Fibroblast of skin of right biceps (primary cell): ENCODE measurements at places on chromosomes 4 and X.
A peak's percentile ranks its signal among the peaks of the same experiment; 100 is the strongest.

DNA sequence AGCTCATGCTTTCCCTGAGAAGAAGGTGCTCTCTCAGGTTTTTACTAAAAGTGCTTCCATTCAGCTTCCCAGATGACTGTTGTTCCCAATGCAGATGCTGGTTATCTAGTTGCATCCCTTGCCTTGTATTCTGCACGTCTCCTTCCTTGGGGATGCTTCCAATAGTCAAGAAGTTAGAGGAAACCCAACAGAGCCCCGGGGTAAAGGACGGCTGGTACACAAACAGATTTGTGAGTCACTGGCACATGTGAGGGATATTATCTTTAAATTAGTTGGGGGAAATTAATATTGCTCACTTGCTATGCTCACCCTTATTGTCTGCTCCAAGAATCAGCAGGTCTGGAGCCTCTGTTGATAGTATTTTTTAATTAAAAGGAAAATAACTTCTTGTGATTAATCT, 465.2 kb upstream of the BOD1L1 start:
- DNase-seq, result no peak

- DNase-seq, result peak; percentile 63
These were observed 7.6 kb upstream of the TBC1D19 start for GRCh38 chr4:26576231-26576739.

- DNase-seq, result peak; percentile 64
These were observed 80.9 kb downstream of the CNGA2 start for GRCh38 chrX:151815398-151815797.

- DNase-seq, result no peak
These were observed 1826.3 kb upstream of the IGFBP7 start for GRCh38 chr4:58936436-58936835.

GRCh38 chr4:6710282-6710681, 617 bp upstream of the MRFAP1L1 start:
- DNase-seq, result no peak

DNA sequence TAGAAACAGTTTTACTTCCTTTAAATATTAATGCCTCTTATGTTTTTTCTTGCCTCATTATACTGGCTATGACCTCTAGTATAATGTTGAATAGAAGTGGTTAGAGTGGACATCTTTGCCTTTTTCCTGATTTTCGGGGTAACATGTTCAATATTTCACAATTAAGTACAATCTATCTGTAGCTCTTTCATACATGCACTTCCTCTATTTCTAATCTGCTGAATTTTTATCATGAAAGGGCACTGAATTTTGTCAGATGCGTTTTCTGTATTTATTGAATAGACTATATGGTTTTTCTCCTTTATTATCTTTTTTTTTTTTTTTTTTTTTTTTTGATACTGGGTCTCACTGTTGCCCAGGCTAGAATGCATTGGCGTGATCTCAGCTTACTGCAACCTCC, 29.0 kb downstream of the MECP2 start:
- DNase-seq, result no peak

- DNase-seq, result no peak
These were observed 880.5 kb upstream of the POU3F4 start for GRCh38 chrX:82627568-82627967.

- peak; percentile 78 for DNase-seq
These were observed at the start of gene TRIM61 for GRCh38 chr4:164977243-164978164. TRIM61 (minus strand) TSS chr4:164977657; CDS start chr4:164970002, 7,655 bp downstream.

DNA sequence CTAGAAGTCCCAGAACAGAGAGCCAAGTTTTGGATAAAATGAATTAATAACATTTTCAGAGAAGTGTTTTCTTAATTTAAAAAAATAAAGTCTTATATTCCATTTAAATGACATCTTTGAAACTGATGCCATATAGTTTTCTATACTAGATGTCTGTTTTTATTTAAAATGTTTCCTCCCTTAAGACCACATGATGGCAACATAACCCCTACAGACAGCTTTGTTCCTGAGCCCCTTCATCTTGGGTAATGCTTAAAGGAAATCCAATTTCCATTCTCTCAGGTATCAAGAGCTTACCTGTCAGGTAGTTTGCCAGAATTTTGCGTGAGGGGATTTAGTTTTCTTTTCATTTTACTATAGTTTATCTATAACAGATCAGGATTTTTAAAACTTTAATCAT, 181.4 kb upstream of the UGT8 start:
- no peak for DNase-seq

DNA sequence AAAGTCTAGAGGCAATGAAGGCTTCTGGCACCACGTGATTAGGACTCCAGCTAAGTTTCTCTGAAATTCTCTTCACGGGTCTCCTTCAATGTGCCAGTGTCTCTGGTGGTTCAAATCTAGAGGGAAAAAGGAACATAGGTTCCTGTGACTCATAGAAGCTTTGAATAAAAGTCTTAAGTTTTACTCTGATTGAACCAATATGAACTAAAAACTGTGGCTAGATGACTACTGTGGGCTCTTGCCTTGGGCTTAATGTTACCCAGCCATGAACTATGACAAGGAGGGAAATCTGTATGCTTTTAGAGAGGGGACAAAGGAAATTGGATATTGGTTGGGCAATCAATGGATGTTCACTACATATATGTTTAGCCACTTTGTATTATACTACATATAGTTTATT, 49.9 kb upstream of the TEX13D start:
- no peak for DNase-seq

GRCh38 chr4:144357975-144358374, 217.5 kb upstream of the GYPA start:
- no peak for DNase-seq

DNA sequence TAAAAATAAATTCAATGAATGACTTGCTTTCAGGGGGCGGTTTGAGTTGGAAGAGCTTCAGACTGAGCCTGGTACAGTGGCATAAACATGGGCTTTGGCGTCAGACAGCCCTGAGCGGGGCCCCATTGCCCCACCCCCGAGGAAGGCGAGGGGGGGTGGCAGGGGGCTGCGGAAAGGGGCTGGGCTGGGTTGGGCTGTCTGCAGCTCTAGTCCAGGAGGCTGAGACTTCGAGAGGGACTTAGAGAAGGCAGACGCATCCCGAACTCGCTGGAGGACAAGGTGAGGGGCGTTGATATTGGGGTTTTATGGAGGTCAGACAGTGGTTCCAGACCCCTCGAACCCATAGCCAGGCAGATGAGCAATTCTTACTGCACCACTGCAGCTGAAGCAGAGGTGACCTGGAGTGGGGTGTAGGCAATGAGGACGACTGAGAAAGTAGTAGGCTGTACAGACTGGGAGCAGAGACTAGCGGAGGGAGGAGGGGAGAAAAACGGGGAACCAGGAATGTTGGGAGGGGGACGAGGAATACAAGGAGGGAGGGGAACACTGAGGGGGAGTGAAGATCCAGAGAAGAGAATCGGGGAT, at the start of gene MAGED2:
Gene MAGED2 (plus strand): TSS at position 222 of the 585 bp plus-strand sequence. CDS start 1,587 bp downstream, outside the sequence.
- DNase-seq, result peak; percentile 41

DNA sequence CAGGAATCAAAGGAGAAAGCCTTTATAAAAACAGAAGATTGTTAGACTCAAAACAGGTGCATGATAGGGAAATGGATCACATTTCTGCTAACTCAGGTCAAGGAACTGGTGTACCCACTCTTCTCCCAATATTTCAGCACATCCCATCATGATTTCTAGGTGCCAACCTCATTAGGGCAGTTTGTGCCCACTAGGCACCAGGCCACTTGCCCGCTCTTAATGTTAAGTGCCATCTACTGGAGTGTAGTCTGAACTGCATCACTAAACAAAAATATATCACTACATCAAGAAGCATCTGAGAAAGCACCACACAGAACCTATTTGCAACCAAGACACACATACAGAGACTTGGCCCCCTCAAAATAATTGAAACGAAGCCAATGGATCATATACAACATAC, 140.4 kb upstream of the GRID2 start:
- no peak for DNase-seq

DNA sequence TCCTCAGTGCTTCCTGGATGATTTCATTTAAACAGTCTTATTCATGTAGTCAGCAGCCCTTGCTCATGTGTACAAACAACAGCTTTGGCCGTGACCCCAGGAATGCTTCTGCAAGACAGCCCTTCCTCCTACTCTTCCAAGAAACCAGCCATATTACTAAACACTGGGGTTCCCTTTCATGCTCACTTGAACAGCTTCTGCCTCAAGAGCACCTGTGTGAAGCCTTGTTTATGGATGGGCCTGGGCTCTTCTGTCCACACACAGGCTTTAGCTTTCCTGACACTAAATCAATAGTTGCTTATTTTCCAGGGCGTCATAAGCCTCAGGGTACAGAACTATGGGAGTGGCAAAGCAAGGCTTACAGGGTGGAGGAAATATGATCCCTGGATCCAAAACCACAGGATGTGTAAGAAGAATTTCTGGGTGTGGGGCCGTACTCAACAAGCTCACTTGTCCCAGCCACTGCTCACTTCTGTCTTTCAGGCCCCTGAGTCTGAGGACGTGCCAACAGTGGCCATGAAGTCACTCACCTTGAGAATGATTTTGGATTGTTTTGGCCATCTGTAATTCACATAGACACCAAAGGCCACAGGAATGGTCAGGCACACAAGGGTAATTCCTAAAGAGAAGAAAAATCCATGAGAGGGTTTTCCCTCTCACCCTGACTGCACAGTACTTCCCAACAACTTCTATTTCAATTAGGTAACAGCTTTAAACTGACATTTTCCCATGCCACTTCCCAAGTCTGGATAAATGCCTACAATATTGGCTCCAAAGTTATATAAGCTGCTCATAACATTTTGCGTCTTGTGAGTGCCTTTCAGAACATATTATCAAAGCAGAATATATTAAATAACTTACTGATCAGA, 17.7 kb downstream of the SLC10A6 start:
- peak; percentile 88 for DNase-seq

- no peak for DNase-seq
These were observed 307.0 kb downstream of the ADGRL3 start for GRCh38 chr4:61507091-61507490.

DNA sequence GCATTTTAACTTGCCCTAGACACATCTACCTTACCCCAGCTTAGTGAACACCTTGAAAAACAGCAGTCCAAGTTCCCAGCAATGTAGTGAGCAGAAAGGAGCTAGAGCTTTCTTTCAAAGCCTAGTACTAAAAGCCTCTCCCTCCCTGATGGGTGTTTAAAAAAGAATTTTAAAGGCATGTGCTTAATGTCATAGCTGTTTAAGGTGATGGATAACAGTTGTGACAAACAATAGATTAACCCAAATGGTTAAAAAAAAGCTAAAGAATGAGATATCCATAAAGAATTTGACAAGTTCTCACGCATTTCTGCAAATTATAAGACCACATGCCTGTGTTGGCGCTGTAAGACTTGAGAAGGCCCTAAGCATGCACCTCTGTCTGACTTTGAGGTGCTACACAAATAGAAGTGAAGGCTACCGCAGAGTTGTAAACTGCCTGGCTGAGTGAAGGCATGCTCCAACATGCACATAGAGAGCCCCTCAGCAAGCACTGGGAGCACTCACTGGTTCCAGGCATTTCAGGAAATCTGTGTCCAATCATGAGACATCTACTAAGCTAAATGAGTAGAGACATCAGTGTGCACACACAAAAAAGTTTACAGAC, 94.0 kb downstream of the PHF8 start:
- DNase-seq, result no peak

DNA sequence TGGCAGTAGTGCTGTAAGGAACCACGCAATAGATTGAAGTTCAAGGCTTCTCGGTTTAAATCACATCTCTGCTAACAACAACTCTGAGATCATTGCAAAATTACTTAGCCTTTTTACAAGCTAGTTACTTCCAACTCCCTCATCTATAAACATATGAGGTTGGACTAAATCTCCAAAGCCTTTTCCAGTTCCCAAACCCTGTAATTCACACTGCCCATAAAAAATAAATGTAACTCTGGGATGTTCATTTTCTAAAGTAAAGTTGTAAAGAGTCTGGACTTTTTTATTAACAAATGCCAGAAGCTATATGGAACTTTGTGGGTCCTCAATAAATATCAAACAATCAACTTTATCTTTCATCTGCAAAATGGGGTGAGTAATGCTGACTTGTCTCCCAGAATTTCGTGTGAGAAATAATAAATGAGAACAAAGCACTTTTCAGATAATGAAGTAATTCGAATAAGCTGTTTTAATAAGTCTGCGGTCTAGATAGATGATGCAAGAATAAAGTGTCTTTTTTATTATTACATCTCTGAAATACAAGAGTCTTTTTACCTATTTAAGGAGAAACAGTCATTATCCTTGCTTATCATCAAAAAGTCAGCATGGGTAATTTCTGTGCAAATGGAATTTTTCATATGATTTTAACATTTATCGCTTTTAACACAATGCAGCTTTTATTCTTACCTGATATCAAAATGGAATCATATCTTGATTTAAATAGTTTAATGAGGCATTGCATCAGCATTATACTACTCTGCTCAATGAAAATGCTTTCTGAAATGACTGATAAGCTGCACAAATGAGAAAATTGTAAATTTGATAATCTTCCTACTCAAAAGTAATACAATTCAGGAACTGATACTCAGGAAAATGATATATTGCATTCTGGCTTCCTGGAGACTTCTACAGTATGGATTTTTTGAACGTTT, 252.6 kb downstream of the BANK1 start:
- DNase-seq, result no peak

- DNase-seq, result no peak
These were observed 142.9 kb downstream of the SHOX start for GRCh38 chrX:773292-774025.

DNA sequence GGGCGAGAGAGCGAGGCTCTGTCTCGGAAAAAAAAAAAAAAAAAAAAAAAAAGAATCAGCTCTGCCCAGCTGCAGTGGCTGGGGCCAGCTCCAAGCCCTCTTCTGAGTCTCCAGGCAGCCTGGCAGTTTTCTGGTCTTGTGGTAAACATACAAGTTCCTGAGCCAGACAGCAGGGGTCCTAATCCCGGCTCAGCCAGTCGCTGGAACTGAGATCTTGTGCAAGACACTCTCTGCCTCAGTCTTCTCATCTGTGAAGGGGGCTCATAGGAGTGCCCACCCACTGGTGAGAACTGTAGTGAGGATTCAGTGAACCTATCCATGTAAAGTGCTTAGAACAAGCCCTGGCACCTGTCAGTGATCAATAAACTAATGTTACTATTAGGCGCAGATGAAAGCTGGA, 41.8 kb downstream of the C4orf50 start:
- DNase-seq, result no peak

GRCh38 chr4:142406917-142407501, 439.1 kb downstream of the INPP4B start:
- no peak for DNase-seq

DNA sequence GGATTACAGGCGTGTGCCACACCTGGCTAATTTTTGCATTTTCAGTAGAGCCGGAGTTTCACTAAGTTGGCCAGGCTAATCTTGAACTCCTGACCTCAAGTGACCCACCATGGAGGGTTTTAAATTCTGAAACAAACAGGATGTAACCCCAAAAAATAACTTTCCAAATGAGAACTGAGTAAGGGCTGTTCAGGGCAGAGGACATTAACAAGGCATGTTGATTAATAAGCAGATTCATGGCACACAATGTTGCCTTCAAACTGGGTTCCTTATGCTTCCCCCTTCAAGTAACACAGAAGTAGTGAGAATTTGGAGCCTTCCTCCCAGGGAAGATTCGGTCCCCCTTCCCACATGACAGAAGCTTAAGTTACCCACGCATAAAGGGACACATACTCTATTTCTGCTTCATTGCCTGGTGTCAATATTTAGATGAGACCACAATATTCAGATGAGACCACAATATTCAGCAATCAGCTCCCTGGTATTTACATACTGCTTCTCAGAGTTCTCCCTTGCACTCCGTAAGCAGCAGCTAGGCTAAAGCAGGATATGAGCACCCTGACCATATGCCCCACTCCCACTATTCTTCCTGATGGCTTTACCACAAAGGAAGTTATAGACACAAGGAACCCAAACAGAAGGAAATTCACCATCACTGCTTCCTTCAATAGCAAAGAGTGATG, 21.4 kb downstream of the GRSF1 start:
- peak; percentile 47 for DNase-seq
